Astrocyte (in vitro differentiated cells and primary cell): ENCODE measurements at places on chromosomes 2 and 18. TPM values are rescaled to one million over a fixed set of nuclear protein-coding genes. Genes with fewer than 3 reads are reported as not detected.

Gene RND3
- total RNA-seq, result 92.0 and 117 TPM in 2 replicates

Gene SDC1
- total RNA-seq, result 74.3 and 92.7 TPM in 2 replicates

Gene HK2
- 46.2 and 46.7 TPM in 2 replicates for total RNA-seq

Gene GCG
- total RNA-seq, result not detected in 2 replicates

Gene ICOS
- total RNA-seq, result not detected in 2 replicates

Gene LOXHD1
- not detected in 2 replicates for total RNA-seq

Gene C1GALT1C1L
- not detected in 2 replicates for total RNA-seq

Gene KLHL29
- total RNA-seq, result 4.8 and 5.5 TPM in 2 replicates

Gene NT5C1B
- not detected in 2 replicates for total RNA-seq

Gene MORN2
- total RNA-seq, result 16.6 and 18.0 TPM in 2 replicates

Gene DCAF17
- 21.4 and 25.2 TPM in 2 replicates for total RNA-seq

Gene OR6B2
- total RNA-seq, result not detected in 2 replicates

Gene CABYR
- total RNA-seq, result 7.0 and 7.8 TPM in 2 replicates

Gene NDUFAF7
- 23.1 and 24.2 TPM in 2 replicates for total RNA-seq

Gene GALNT5
- total RNA-seq, result 2.2 and 3.1 TPM in 2 replicates

Gene TEKT4
- not detected in 2 replicates for total RNA-seq

Gene C2orf76
- total RNA-seq, result 8.1 and 9.2 TPM in 2 replicates

- no peak for DNase-seq
Observed at GRCh38 chr2:201448701-201449100, 2.6 kb downstream of the TRAK2 start.

GRCh38 chr2:171294608-171295007 lies 133.9 kb upstream of the TLK1 start:
- DNase-seq, result no peak

GRCh38 chr2:14678761-14679160 lies 46.2 kb downstream of the LRATD1 start:
- peak; percentile 10 for DNase-seq

GRCh38 chr18:63848159-63848558 lies 39.3 kb upstream of the SERPINB2 start:
- DNase-seq, result peak; percentile 36

- peak; percentile 92 for DNase-seq
Observed at GRCh38 chr2:122028371-122029100, 273.1 kb downstream of the TSN start.

GRCh38 chr2:22901471-22902179 lies 483.4 kb upstream of the KLHL29 start:
- DNase-seq, result no peak

GRCh38 chr18:72114801-72115594 lies 429.1 kb downstream of the CBLN2 start:
- no peak for DNase-seq

- peak; percentile 72 for DNase-seq
Observed at GRCh38 chr2:102166189-102166845, 20.5 kb upstream of the IL1RL2 start.

DNA sequence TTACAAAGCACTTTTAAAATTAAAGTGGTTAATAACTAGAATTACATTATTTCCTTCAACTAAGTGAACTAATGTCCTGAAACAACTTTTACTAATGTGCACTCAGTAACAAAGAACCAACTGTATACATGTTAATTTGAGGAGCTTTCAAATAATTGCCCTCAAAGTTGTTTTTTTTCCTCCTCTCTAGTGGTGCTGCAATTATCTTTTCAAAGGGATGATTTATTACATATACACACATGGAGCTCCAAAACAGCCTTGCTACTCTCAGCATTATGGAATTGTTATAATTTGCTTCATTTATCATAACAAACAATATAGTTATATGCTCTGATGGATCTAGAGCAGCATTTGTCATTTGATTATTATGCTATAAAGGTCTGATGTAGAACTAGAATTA lies 246.3 kb upstream of the RASGRP3 start:
- DNase-seq, result no peak

- peak; percentile 33 for DNase-seq
Observed at GRCh38 chr2:25808006-25808383, 70.3 kb downstream of the ASXL2 start.

DNA sequence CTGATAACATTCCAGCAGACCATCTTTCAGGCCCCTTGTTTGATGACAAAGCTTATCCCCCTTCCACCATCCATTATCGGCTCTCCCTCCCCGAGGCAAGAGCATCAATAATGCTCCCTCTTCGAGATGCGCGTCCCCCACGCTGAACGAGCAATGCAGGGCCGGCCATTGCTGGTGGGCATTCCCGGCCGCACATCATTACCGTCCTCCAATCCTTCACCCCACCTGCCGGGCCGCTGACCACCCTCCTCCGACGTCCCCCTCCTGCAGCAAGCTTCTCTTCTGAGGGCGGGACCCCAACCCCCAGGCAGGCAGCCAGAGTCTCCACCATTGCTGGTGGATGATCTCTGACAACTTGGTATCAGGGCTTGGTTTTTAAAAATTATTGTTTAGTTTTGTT lies 208.6 kb downstream of the SMAD2 start:
- DNase-seq, result no peak

DNA sequence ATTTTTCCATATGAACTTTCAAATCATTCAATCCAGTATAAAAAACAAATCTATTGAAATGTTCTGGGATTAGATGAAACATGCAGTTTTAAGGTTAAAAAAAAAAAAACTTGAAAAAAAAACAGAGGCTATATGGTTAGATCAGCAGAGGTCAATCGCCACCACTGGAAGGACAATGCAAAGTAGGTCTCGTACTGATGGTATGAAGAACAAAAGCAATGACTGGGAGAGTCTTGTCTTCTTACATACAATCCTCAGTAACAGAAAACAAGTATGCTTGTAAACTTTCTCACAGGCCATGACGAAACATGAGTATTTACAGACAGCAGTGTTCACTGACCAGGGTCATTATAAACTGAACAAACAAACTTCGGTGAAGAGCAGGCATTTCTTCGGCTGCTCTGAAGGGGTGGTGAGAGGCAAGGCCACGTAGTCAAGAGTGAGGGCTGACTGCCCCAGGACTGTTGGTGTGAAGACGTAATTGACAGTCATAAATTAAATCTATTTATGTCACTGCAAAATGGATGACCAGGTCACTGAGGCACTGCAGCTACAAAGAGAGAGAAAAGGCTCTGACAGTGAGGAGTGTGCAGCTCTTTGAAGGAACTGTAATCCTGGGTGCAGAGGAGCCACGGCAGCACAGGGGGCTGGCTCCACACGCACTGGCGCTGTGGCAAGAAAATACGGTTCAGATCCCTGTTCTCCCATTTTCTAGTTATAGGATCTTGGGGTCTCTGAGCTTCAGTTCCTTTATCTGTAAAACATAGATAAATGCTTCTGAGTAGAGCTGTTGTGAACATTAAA lies 60.0 kb downstream of the NXPH2 start:
- DNase-seq, result no peak

- no peak for DNase-seq
Observed at GRCh38 chr2:229715895-229716507, 1.6 kb upstream of the DNER start.

- no peak for DNase-seq
Observed at GRCh38 chr2:144514616-144515091, 5.3 kb downstream of the ZEB2 start.

DNA sequence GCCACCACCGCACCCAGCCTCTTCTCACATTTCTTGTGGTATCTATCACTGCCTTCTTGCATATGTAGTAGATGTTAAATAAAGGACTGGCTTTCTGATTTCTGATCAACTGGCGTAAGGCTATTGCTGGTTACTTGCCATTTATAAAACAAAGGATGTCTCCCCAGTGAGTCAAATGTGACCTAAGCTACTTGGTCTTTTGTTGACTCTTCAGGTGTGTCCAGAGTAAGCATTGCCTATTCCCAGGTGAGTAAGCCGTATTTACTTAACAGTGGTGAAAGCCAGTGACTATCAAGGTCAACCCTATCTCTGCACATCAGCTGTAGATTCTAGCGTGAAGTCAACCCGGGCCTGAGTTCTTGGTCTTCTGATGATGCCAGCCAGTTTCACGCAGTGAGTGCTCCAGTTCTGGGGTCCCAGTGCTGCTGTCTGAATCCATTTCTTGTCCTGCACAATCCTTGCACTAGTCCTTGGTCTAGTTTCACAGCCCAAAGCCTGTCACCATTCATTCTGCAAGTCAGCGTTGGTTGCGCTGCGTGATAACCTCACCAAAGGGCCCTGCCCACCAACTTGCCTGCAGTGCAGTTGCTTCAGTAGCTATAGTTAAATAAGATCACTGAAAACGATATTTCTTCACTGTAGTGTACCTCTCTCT lies 120.2 kb downstream of the GBX2 start:
- no peak for DNase-seq

DNA sequence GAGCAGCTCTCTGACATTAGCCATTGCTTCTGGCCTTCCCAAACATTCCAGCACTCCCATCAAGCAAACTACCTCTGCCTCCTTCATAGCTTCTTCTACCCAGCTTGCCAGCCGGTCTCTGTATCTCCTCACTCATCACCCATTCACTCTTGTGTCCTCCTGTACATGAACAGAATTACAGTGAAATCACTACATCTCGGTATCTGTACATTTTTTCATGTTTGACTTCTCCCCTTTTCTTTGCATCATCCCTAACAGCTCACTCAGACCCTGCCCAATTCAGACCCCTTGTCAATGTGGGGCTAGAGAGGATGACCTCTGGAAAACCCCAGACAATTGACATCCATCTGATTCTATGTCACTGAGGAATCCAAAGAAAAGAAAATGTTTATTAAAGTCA lies 335.8 kb downstream of the TNS1 start:
- DNase-seq, result no peak

GRCh38 chr2:1837022-1837421 lies 92.7 kb upstream of the PXDN start:
- DNase-seq, result no peak

- no peak for DNase-seq
Observed at GRCh38 chr2:66013456-66013855, 421.5 kb upstream of the MEIS1 start.

- peak; percentile 81 for DNase-seq
Observed at GRCh38 chr18:32308493-32309120, 118.8 kb downstream of the MEP1B start.

DNA sequence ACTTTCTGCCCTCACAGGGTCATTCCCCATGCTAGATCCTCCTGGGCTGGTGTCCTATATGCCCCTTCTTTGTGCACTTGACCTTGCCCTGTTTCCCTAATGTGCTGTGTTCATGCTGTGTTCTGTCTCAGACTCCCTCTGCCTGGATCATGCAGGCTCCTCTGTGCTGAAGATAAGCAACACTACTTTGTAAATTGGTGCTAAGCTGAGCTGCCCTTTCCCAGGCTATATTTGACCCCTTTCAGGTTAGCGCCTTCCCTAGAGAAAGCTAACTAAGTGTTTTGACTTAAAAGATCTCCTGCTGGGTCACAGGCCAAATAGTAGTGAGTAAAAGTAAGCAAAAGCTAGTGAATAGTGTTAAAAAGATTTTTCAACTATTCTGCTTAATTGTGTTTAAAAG lies 257.2 kb upstream of the RGPD4 start:
- peak; percentile 34 for DNase-seq

DNA sequence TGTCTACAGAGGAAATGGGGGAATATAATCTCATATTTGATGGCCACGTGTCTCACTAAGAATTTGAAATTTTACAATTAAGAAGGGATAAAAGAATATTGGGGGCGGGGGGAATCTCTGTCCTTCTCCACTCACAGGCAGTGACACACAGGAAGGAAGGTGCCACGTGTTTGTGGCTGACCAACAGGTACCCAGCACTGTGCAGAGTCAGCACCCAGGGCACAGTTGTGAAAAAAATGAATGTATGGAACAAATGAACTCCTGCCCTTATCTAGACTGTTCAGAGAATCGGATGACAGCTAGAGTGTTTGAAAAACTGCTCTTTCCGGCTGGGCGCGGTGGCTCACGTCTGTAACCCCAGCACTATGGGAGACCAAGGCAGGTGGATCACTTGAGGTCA lies 317.0 kb upstream of the MYT1L start:
- DNase-seq, result no peak

- DNase-seq, result peak; percentile 45
Observed at GRCh38 chr2:181471783-181472182, 14.6 kb downstream of the ITGA4 start.

DNA sequence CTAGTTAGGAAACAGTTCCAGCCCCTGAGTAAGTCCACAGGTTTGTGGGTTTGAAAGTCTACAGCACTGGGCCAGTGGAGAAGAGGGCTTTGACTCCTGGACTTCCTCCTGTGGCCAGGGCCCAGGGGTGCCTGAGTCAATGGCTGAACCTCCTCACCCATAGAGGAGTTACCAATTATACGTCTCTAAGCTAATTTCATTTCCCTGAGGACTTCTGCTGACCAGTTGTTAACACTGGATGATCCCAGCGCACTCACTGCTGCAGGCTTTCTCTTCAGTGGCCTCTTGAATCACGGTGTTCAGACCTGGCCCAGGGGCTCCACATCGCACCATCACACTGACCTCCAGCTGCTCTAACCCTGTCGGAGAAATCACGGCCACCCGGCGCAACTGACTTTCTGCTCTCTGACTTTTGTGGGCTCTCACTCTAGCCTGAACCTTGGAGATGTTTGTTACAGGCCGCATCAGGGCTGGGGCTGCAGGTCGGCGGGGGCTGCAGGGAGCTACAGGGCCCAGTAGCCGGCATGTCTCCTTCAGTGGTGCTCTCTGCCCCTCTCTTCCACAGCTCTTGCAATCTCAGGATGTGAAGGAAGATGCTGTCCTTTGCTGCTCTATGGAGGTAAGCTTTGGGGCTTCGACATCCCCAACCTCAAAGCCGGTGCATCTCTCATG lies 93.6 kb downstream of the SMAD7 start:
- DNase-seq, result no peak

GRCh38 chr2:69163109-69163508 lies 150.1 kb downstream of the ANTXR1 start:
- peak; percentile 97 for DNase-seq
